ENCODE measurements at places on chromosomes 1 and 21.

GRCh38 chr1:3393987-3394920, 60.2 kb upstream of the ARHGEF16 start:
- no peak for DNase-seq

DNA sequence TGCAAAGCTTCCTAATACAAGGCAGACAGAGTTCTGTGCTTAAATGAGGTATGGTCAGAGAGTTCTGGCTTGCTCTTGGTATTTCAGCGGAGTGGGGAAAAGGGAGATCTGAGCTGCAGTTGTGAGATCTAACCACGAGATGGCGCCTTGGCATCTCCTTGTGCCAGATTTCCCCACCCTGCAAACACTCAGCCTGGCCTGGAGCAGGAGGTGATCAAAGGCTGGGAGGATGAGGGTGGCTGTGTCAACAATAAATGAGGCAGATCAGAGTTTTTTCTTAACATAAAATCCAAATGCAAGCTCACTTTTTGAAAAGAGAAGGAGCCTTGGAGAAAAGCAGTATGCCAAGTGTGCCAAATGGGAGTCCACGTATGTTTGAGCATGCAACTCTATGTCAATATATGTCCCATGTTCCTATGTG, 4.1 kb upstream of the TFAP2E start:
- peak; percentile 73 for DNase-seq

DNA sequence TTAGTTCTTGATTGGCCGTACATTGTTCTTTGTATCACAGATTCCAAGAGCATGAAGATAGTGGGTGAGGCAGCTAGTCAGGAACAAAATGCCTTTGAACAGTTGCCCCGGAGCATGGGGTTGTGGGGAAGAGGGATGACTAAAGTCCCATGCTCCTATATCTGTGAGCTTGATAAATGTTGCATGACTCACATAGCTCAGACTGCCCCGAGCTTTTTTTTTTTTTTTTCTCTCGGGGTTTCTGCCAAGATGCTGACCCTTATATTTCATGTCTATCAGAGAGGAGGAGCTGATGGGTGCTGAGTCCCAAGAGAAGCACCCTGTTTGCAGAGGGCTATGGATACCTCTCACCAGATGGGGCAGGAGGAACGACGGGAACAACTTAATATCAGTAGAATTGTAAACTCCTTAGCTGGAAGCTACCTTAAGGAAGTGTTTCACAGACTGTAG, 40.6 kb downstream of the SRRM1 start:
- no peak for DNase-seq

GRCh38 chr1:147515045-147515869, 26.0 kb upstream of the BCL9 start:
- DNase-seq, result peak; percentile 33

DNA sequence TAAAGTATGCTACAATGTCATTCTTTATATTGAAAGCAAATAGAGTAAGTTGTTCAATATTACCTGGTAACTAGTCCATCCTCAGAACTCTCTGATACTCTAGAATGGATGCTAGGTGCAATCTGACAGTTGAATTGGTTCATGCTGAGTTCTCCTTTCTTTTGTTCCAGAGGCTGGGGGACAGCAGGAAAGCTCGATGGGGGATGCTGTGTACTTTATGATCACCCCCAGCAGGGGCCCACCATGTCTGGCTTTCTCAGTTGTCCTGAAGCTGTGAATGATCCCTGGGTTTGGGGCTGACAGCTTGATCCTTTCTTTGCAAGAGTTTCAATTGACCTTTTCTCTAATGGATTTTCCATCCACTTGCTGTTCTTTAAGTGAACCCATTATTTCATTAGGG, 22.5 kb downstream of the FMN2 start:
- DNase-seq, result no peak

DNA sequence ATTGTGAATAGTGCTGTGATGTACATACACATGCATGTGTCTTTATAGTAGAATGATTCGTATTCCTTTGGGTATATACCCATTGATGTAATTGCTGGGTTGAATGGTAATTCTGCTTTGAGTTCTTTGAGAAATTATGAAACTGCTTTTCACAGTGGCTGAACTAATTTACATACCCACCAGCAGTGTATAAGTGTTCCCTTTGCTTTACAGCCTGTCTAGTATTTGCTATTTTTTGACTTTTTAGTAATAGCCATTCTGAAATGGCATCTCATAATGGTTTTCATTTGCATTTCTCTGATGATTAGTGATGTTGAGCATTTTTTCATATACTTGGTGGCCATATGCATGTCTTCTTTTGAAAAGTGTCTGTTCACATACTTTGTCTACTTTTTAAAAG, 54.5 kb upstream of the FAM78B start:
- no peak for DNase-seq

DNA sequence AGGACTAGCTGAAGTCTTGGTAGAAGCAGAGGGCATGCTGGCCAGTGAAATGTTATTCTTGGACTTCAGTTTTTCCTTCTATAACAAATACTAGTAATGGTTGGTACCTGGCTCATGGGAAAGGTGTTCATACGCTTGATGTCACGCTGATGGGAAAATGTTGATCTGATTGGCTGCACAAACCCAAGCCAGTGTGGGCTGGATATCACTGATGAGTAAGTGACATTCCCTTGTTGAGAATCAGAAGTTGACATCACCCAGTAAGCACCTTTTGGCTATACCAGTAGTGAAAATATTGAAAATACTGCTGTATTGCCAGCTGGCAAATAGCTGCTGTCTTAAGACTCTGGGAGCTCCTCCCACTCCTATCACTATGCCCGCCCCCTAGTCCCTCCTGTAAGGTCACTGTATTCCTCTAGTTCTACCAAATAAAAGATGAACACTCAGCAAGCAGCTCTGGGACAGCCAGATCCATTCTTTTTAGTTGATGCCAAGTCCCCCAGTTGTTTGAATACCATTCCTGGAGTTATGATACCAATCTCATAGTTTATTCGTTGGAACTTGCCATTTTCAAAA, 168.2 kb downstream of the GRIK1 start:
- no peak for DNase-seq

DNA sequence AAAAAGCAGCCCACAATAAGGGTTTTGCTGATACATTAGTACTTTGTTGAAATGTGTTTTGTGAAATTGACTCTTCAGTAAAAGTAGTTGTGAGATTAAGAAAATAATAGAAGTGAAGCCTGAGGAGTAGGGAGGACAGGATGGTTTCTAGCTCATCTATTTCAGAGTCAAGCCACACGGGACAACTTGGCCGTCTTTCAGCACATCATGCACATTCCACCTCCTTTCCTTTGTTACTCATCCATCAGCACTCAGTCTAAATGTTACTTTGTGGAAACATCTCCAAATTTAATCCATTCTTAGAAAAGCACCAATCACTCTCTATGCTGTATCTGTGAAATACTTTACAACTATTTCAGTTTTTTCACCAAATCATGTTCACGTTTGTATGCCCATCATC, 223.3 kb downstream of the FGGY start:
- DNase-seq, result no peak

DNA sequence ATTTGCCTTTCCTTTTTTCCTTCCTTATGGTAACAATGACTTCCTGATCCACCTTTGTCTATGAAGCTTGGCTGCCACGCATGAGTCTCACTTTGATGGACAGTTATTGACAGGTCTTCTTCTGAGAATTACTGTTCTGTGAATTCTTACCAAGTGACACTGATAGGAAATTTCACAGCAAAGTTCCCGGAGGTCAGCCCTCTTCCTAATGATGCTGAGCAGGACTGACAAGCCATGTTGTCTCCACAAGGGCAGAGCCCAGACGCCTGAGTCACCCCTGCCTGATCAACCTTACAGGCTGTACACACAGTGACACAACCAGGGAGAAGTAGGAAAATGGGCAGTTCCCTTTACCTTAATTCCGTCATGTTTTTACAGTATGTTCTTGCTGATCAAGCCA, 44.2 kb downstream of the ZC3H11B start:
- no peak for DNase-seq

- DNase-seq, result no peak
Observed at GRCh38 chr1:215794156-215794555, 227.1 kb downstream of the KCTD3 start.

DNA sequence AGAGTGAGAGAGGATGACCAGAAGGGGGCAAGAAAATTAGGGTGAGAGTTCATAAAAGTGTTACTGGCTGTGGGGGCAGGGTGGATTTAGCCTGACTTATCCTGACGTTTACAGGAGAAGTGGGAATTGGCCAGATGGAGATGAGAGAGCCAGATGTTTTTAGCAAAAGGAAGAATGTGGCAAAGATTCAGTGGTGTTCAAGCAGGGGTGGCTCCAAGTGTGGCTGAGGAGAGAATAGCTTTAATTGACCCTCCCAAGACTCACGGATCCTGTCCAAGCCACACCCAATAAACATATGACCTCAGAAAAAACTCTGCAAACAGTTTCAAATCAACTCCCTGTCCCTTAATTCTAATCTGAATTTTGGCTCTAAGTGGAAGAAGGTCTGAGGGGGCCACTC, 35.2 kb upstream of the EDEM3 start:
- DNase-seq, result no peak

DNA sequence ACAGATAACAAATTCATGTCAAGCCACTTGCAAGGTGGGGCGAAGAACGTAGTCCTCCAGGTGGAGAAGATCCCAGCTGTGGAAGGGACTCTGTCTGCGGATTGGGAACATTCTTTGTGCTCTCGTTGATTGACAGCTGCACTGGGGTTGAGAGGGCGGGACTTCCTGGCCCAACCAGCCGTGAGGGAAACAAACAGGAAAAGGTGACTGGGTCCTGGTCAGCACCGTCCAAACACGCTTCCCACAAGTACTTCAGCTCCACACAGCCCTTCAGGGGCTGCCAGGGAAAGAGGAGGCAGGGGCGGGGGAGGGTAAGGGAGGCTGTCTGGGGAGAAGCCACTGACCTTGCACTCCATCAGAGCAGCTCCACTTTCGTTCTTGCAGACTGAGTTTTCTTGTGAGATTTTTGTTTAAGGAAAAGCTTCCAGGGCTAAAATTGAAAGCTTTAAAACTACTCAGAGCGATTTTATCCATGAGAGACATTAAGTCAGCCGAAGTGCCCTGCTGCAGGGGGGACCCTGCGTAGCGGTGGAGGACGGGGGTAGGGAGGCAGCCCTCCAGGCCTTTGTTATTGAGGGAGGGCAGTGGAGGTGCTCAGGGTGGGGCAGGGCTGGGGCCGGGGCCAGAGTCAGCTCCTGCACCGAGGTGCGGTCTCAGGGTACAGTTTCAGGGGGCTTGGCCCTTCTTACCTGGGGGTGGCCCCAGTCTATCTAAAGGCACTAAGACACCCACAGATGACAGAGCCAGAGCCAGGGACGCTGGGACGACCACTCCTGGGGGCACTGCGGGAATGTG, 21.6 kb upstream of the STUM start:
- no peak for DNase-seq

GRCh38 chr1:22334860-22335550, 116.6 kb upstream of the ZBTB40 start:
- DNase-seq, result no peak

DNA sequence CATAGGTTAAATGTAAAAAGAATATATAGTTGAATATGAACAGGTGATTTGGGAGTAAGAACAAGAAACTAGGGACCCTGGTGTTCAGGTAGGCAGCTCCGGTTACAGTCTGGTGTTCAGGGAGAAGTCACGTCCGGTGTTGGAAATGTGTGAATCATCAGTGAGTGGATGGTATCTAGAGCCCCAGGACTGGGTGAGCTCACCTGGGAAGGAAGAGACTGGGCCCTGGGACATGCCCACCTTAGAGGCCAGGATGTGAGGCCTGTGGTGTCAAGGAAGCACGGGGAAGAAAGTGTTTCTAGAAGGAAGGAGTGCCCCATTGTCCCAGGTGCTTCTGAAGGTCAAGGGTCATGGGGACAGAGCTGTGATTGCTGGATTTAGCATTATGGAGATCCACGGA, 1.5 kb upstream of the GJB3 start:
- DNase-seq, result no peak

GRCh38 chr21:44395260-44395659, 41.8 kb downstream of the TRPM2 start:
- no peak for DNase-seq

DNA sequence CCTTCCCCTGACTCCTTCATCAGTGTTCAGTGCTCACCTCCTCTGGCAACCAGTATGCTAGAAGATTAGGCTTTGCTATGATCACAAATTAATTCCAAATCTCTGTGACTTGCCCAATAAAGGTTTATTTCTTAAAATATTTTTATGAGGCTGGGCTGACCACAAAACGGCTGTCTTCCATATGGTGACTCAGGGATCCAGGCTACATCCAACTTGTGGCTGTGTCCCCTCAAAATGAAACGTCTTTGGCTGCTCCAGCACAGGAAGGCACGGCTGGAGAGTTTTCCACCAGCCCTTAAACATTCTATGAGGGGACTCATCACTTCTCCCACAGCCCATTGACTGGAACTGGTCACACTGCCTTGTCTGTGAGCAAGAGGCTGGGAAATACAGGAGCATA, 131.5 kb downstream of the HUNK start:
- DNase-seq, result no peak

- DNase-seq, result no peak
Observed at GRCh38 chr1:3774946-3775489, 2.5 kb downstream of the SMIM1 start.

GRCh38 chr1:154799188-154799587, 70.9 kb downstream of the KCNN3 start:
- DNase-seq, result no peak

DNA sequence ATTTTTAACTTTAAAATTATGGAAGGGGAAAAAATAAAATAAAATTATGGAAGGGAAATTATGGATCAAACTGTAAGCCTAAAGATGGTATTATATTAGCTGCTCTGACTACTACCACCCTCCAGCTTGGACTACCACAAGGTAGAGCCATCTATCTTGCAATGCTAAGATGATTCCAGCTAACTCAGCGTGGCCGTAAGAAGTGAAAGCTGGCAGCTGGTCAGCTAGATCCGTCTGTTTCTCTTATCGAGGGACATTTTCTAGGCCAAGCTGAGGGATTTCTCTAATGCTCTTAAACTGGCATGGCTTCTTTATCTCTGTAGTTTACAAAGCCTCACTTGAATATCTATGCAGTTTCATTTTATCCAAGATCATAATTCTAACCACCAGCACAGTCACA, 31.5 kb downstream of the LYST start:
- no peak for DNase-seq

GRCh38 chr1:116458695-116459094, 85.7 kb downstream of the ATP1A1 start:
- DNase-seq, result no peak

DNA sequence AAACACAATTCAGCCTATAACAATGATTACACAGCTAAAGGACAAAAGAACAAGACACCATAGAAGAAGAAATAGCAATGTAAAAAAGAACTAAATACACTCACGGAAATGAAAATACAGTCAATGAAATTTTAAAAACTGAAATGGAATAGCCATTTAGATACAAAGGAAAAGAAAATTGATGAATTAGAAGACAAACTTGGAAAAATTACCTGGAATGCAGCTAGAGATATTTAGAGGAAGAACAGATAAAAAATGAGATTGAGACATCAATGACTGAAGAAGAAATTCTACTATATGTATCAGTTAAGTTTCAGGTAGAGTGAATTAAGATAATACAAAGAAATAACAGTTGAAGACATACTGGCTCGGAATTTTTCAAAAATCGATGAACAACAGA, 430.4 kb upstream of the NR5A2 start:
- DNase-seq, result no peak

DNA sequence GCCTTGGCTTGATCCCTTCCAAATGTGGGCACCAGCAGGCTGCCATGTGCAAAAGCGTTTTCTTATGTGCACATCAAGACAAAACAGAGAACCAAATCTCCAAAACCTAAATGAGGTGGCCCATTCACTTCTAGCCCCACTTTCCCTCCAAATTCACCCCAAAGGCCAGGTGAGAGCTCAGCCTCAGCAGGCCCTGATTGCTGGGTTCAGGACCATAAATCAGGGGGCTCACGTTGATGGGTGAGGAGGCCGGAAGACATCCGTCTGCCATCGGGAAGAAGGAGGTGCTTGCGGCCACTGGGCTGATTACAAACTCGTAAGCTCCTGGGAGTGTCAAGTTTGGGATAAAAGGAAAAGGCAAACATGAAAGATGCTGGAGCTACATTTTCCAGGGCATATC, 86.7 kb upstream of the CLDN14 start:
- no peak for DNase-seq
